ENCODE measurements at places on chromosomes 3 and 15. TPM values are rescaled to one million over a fixed set of nuclear protein-coding genes. Genes with fewer than 3 reads are reported as not detected.

Gene P2RY14
- polyA plus RNA-seq: not detected

Gene IL17RE
- 3.4 TPM for polyA plus RNA-seq

DNA sequence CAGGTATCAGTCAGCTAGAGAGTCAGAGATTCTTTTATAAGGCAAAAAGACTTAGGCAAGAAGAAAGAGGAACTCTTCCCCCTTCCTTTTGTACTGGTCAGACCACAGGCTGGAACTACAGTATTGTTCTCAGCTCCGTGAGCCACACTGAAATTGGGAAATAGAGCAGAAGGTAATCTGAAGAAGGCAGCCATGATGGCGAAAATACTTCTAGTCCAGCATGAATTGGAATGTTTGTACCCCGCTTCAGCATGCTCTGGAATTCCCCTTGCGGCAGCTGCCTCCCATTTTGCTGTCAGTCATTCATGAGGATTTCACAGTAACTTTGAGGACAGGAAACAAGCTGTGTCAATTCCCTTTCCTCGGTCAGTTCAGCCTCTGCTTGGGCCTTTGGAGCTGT, 96.2 kb downstream of the CORO2B start:
- peaks cover 3% of the 10 kb centered on the region for H3K4me1 ChIP-seq
- no peak for DNase-seq
- no peaks in the 10 kb centered on the region for H3K27me3 ChIP-seq

GRCh38 chr3:40800343-40800742, 275.6 kb downstream of the ZNF621 start:
- H3K27me3 ChIP-seq: no peaks in the 10 kb centered on the region
- no peak overlapping the region for H3K27ac ChIP-seq
- no peak overlapping the region for H3K4me3 ChIP-seq
- no peaks in the 10 kb centered on the region for H3K4me1 ChIP-seq
- no peaks in the 10 kb centered on the region for H3K36me3 ChIP-seq

DNA sequence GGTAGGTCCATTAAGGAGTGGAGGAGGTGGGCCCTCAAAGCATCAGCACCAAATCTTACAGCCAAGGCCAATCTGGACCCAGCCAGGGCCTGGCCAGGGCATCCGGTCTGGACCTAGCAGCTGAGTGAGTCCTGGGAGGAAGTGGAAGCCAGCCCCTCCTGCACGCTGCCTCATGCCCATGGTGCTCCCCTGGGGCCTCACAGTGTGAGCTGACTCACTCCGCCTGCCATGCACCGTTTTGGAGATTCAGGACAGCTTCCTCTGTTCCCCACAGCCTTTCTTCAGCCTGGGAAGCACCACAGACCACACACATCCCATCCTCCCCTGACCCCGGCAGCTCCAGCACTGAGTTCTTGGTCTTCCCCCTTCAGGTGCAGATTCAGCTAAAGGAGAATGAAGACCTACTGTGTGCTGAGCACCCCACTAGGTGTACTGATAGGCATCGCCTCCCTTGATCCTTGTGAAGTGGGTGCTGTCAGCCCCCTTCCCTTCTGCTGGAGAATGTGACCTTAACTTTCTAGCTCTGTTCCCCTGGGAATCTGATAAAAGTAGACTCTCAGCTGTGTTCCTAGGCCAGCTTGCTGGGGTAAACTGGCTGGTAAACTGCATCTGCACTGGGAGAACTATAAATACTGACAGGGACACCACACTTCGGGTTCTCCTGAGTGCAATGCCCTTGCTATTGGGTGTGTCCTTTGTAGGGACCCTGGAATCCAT, 36.8 kb upstream of the SEC13 start:
- H3K4me1 ChIP-seq: no peaks in the 10 kb centered on the region
- no peak overlapping the region for H3K27ac ChIP-seq
- H3K4me3 ChIP-seq: no peak overlapping the region
- H3K36me3 ChIP-seq: no peaks in the 10 kb centered on the region
